ENCODE measurements at places on chromosomes 7 and 10.

DNA sequence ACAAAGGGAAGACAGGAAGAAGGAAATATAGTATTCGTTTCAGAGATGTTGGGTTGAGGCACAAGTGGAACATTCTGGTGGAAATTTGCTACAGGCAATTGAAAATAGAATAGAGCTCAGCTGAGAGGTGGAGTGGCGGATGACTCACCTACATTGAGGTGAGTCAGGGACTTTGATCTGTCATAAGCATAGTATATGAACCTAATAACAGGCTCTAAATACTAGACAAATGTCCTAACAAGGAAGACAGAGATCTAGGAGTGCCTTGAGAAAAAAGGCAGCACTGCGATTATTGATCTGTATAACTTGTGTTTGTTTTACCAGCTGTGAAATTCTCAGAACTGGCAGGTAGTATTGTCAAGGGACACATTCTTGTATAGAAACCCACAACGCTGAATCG lies 907 bp upstream of the IFRD1 start:
- DNase-seq, result no peak

DNA sequence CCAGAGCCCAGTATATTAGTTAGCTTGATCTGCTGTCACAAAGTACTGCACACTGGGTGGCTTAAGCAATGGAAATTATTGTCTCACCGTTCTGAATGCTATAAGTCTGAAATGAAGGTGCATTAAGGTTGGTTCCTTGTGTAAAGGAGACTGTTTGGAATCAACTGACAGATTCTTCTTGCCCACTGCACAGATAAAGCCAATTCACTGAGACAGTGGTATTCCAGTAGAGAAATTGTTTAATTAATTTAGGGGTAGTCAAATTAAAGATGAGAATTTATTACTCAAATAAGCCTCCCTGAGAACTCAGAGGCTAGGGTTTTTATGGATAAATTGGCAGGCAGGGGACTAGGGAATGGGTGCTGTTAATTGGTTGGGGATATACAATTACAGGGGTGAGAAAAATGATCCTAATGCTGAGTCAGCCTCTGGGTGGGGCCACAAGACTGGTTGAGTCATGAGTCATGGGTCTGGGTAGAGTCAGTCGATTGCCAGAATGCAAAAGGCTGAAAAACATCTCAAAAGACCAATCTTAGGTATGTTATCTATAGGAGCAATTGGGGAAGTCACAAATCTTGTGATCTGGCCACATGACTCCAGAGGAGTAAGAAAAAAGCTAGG lies 23.5 kb upstream of the SAMD9L start:
- DNase-seq, result no peak

DNA sequence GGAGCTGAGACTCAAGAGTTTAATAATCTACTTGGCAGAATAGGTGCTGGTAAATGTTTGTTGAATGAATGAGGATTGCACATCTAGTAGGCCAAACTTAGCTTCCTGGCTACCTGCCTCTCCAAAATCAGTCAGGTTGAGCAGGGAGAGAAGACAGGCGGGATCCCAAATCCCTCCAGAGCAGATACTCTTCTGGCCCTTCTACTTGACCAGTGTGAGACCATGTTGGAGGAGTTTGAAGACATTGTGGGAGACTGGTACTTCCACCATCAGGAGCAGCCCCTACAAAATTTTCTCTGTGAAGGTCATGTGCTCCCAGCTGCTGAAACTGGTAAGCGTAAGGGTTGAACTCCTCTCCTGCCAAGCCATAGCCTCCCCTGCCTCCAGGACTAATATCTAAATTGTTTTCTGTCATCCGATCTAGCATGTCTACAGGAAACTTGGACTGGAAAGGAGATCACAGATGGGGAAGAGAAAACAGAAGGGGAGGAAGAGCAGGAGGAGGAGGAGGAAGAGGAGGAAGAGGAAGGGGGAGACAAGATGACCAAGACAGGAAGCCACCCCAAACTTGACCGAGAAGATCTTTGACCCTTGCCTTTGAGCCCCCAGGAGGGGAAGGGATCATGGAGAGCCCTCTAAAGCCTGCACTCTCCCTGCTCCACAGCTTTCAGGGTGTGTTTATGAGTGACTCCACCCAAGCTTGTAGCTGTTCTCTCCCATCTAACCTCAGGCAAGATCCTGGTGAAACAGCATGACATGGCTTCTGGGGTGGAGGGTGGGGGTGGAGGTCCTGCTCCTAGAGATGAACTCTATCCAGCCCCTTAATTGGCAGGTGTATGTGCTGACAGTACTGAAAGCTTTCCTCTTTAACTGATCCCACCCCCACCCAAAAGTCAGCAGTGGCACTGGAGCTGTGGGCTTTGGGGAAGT lies 2.2 kb upstream of the MBLAC1 start:
- no peak for DNase-seq

GRCh38 chr10:98414578-98414931 lies 427 bp downstream of the PYROXD2 start:
- no peak for DNase-seq

GRCh38 chr10:124362568-124362967 lies 56.2 kb downstream of the OAT start:
- no peak for DNase-seq

DNA sequence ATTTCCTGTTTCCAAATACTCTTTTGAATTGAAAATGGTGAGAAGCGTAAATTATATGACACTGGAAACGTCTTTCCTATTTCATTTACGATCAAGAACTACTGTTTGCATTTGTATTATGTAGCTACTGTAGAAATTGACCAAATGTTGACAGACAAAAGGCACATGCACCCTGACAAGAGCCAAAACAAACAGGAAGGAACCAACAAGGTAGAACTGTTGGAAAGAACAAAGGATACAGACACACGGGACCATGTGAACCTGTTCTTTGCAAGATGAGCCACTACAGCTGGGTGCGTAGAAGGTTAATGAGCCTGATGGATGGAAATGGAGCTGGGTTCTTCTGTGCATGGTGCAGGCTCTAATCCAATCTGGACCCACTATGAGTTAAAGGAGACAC lies 48.4 kb upstream of the FZD8 start:
- DNase-seq, result no peak

GRCh38 chr7:46750321-46750865 lies 829.3 kb upstream of the IGFBP3 start:
- DNase-seq, result no peak

DNA sequence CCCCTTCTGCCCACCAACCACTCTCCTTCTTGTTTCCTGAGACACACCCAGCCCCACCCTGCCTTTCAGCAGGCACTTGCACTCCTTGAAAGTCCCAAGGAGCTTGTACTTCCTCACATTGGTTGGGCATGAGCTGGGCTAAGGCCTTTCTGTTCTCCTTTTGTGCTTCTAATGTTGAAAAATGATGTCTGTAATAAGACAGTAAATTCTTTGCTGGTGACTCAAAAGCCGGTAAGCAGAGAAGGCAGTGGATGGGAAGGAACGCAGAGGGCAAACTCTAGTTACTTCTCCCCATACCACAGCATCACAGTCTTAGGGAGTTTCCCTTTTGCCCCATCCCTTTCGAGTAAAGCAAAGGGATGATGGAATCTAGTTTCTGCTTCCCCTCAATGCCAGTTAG lies 185.6 kb downstream of the PLXNA4 start:
- DNase-seq, result no peak

DNA sequence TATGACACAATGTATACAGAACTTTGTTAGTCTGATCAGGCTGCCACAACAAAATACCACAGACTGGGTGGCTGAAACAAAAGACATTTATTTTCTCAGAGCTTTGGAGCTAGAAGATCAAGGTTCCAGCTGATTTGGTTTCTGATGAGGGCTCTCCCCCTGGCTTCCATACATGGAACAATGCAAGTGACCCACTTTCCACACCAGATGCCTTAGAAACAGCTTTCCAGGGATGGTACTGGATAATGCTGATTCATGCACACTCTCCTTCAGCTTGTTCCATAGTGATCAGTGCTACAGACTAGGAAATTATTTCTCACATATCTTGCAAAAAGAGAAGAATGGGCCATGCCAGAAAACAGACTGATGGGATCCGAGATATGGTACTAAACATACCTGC lies 1274.9 kb upstream of the SORCS1 start:
- DNase-seq, result no peak

GRCh38 chr7:105530546-105530945 lies 1.5 kb upstream of the RINT1 start:
- no peak for DNase-seq

GRCh38 chr10:121668314-121669027 lies 70.2 kb upstream of the FGFR2 start:
- DNase-seq, result no peak

DNA sequence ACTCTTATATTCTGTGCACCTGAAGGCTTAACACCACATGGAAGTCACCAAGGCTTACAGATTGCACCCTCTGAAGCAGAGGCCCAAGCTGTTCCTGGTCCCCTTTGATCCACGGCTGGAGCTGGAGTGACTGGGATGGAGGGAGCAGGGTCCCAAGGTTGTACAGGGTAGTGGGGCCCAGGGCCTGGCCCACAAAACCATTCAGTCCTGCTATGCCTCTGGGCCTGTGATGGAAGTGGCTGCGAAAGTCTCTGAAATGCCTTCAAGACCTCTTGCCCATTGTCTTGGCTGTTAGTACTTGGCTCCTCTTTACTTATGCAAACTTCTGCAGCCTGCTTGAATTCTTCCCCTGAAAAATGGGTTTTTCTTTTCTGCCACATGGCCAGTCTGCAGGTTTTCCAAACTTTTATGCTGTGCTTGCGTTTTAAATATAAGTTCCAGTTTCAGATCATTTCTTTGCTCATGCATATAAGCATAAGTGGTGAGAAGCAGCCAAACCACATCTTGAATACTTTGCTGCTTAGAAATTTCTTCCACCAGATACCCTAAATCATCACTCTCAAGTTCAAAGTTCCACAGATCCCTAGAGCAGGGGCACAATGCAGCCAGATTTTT lies 53.4 kb downstream of the AKR1D1 start:
- no peak for DNase-seq

DNA sequence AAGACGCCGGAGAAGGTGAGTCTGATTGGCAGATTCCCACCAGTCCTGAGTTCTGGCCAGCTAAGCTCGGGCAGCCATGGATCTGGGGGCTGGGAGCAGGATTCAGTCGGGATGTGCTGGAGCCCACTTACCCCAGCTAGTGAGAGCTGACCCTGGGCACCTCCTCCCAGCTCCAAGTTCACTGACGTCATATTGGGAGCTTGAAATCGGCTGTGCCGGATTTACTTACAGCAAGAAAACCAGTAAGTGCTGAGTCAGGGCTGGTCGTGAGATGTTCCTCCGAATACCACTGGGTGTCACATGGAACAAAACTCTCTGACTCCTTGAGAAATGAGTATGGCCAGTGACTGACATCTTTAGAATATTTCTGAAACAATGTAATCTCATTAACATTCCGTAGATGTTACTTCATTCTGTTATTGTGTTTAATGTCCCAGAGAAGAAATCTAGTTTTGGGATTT lies 621.2 kb downstream of the SDK1 start:
- DNase-seq, result no peak

DNA sequence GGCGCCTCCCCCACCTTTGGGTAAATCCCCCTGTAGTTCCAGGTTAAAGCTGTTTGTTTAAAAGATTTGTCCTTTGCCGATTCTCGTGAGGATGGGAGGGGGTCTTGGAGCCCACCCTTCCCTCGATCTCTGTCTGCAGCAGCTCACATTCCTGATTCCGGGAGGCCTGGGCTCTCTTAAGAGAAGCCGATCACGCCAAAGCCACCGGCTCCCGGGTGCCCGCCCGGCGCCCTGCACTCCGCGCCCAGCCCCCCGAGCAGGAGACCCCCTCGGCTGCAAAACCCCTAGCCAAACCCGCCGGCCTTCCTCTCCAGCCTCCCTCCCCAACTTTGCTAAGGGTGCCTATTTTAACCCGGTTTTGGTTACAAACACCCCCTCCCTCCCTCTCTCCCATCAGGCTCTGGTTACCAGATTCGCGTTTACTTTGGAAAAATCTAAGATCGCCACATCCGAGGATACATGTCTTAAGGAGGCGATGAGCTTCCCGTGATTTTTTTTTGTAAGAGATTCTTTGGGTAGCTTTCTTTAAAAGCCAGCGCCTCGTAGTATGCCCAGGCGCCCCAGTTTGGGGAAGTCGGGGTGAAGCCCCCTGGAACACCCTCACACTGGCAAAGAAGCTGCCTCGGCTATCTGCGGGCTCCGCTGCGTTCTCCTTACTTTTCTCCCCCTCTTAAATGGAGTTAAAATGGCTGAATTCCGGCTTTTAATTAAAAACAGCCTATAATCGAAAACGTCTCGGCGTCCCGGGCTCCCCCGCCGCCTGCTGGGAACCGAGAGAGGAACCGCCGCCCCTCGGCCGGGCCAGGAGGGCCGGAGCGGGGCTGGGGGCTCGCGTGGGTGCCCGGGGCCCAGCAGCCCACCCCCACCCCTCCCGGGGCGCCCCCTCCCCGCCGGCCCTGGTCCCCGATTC lies 983 bp downstream of the TNRC18 start:
- DNase-seq, result no peak

DNA sequence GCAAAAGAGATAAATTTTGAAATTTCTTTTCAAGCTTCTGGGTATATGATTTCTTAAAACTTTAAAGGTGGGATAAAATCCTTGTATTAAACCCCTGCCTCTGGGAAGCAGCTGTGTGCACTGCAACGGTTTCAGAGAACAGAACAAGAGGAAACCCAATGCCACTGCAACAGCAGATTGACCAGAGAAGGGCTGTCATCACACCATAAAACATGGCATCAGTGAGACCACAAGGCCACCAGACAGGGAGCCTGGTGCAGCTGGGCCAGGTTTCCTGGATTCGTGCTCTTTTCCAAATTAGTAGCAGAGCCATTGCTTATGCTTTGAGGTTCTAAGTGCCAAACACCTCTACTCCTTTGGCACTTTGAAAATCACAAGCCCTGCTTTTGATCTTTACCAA lies 152.4 kb downstream of the PRPF18 start:
- DNase-seq, result no peak

GRCh38 chr10:18684953-18685352 lies 25.7 kb downstream of the ARL5B start:
- DNase-seq, result no peak

- DNase-seq, result no peak
These were observed 31.4 kb upstream of the FRMD4A start for GRCh38 chr10:14362104-14362503.

GRCh38 chr10:18786478-18786877 lies 127.2 kb downstream of the ARL5B start:
- no peak for DNase-seq

DNA sequence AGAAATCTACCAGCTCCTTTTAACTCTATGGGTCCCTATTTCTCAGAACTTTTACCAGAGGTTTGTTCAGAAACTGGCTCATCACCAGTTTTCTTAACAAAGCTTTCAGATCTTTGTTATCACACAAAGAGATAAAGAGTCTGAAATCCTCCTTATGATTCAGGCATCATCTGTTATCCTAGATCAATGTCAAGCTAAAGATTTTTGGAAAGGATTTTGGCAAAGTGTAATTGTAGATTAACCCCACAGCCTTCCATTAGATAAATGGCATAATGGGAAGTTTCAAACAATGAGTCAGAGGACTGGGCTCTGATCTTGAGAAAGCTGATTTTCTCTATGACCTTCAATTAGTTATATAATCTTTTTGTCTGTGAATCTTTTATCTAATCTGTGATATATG lies 192.2 kb downstream of the NXPH1 start:
- DNase-seq, result no peak

GRCh38 chr7:28725045-28725642 lies 233.0 kb downstream of the TRIL start:
- DNase-seq, result no peak

Data from activated CD8-positive, alpha-beta memory T cell treated with anti-CD3 and anti-CD28 coated beads for 48 hours (primary cell).